ENCODE measurements at places on chromosomes 3 and 15. TPM values are rescaled to one million over a fixed set of nuclear protein-coding genes. Genes with fewer than 3 reads are reported as not detected.

GRCh38 chr3:143749926-143750325 lies 98.3 kb downstream of the SLC9A9 start:
- H3K4me3 ChIP-seq, result no peak overlapping the region
- no peaks in the 10 kb centered on the region for H3K36me3 ChIP-seq
- no peak for DNase-seq
- no peak overlapping the region for H3K27ac ChIP-seq
- peaks cover 8% of the 10 kb centered on the region for H3K4me1 ChIP-seq

IL5RA gene
- not detected for total RNA-seq

DNA sequence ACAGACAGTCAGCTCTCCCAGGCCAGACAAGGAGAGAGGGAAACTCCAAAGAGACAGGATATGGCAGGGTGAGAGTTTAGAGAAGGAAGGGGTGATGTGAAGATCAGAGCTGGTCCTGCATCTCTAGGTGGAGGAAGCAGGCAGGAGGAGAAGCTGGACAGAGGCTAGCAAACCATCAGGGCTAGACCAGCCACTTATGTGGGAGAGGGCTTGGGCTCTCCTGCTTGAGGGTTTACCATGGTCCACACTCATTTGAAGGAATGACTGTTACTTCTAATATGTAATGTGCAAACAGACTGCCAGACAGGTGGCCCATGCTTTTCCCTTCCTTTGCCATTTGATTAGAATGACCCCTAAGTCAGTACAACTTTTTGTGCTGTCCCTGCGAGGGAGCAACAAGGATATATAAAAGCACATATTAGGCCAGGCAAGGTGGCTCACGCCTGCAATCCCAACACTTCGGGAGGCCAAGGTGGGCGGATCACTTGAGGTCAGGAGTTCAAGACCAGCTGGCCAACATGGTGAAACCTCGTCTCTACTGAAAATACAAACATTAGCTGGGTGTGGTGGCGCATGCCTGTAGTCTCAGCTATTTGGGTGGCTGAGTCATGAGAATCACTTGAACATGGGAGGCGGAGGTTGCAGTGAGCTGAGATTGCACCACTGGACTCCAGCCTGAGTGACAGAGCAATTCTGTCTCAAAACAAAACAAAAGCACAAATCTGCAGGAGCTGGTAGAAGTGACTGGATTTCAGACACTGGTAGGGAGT lies 41.0 kb upstream of the MANF start:
- H3K27me3 ChIP-seq, result no peaks in the 10 kb centered on the region
- no peak for DNase-seq
- H3K27ac ChIP-seq, result no peak overlapping the region
- no peaks in the 10 kb centered on the region for H3K36me3 ChIP-seq
- H3K4me3 ChIP-seq, result no peak overlapping the region
- H3K4me1 ChIP-seq, result peaks cover 8% of the 10 kb centered on the region

NGLY1 gene
- 25.2 TPM for total RNA-seq

LRRC49 gene
- 6.8 TPM for total RNA-seq

- H3K4me3 ChIP-seq, result no peak overlapping the region
- peaks cover 21% of the 10 kb centered on the region for H3K36me3 ChIP-seq
- H3K27me3 ChIP-seq, result peaks cover 4% of the 10 kb centered on the region
- H3K27ac ChIP-seq, result no peak overlapping the region
These were observed 65.7 kb upstream of the ALDH1L1 start for GRCh38 chr3:126245811-126246727.

- H3K4me1 ChIP-seq, result no peaks in the 10 kb centered on the region
- no peak for DNase-seq
- H3K27me3 ChIP-seq, result no peaks in the 10 kb centered on the region
- no peak overlapping the region for H3K4me3 ChIP-seq
- H3K27ac ChIP-seq, result no peak overlapping the region
- no peaks in the 10 kb centered on the region for H3K36me3 ChIP-seq
These were observed 118.8 kb downstream of the SST start for GRCh38 chr3:187551416-187551815.

DNA sequence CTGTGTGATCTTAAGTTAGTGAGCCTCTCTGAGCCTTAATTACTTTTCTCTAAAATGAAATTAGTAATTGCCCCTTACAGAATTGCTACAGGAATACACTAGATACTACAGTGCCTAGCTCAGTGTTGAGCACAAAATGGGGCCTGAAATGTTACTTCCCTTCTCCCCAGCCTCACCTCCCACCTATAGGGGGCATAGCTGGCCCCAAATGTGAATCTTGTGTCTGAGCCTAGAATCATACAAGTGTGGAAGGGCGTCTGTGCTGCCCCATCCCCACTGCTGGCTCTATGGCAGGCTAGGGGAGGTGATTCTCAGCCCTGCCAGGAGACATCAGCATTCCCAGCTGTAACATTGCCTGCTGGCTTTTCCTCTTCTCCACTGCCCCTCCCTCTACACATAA lies 42.7 kb downstream of the IFT122 start:
- no peaks in the 10 kb centered on the region for H3K27me3 ChIP-seq
- peak; percentile 54 for DNase-seq
- H3K27ac ChIP-seq, result no peak overlapping the region
- no peak overlapping the region for H3K4me3 ChIP-seq

DNA sequence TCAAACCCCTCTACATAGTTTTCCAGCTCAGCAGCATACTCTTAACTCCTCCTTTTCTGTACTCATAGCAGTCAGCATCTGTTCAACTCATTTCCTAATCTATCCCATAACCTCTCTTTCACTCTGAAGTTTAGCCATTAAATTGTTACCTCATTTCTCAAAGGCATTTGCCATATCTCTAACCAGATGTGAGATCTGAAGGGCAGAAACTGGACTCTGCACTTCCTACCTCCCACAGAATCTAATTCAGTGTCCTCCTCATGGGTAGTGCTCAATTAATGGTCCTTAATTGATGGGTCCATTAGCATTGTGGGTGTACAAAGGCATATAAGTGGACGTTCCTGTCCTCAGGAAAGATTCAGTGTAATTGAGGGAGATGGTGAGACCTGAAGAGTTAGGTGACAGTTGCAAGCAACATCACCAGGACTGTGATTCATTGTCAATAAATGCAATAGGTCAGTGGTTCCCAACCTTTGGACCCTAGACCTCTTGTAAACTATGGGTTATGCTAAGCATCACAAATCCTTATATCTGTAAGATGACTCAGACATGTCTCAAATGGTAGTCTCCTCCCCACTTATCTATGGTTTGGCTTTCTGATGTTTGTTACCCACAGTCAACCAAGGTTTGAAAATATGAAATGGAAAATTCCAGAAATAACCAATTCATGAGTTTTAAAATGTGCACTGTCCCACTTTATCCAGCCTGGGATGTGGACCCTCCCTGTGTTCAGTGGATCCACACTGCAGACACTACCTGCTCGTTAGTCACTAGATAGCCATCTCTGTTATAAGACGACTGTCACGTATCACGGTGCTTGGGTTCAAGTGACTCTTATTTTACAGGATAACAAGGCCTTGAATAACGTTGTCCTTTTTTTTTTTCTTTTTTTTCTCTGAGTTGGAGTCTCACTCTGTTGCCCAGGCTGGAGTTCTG lies 25.0 kb upstream of the UACA start:
- no peak for DNase-seq
- H3K27ac ChIP-seq, result no peak overlapping the region
- no peaks in the 10 kb centered on the region for H3K36me3 ChIP-seq
- peaks cover 17% of the 10 kb centered on the region for H3K4me1 ChIP-seq

STARD9 gene
- 5.7 TPM for total RNA-seq

CCDC13 gene
- 0.79 TPM for total RNA-seq

DNA sequence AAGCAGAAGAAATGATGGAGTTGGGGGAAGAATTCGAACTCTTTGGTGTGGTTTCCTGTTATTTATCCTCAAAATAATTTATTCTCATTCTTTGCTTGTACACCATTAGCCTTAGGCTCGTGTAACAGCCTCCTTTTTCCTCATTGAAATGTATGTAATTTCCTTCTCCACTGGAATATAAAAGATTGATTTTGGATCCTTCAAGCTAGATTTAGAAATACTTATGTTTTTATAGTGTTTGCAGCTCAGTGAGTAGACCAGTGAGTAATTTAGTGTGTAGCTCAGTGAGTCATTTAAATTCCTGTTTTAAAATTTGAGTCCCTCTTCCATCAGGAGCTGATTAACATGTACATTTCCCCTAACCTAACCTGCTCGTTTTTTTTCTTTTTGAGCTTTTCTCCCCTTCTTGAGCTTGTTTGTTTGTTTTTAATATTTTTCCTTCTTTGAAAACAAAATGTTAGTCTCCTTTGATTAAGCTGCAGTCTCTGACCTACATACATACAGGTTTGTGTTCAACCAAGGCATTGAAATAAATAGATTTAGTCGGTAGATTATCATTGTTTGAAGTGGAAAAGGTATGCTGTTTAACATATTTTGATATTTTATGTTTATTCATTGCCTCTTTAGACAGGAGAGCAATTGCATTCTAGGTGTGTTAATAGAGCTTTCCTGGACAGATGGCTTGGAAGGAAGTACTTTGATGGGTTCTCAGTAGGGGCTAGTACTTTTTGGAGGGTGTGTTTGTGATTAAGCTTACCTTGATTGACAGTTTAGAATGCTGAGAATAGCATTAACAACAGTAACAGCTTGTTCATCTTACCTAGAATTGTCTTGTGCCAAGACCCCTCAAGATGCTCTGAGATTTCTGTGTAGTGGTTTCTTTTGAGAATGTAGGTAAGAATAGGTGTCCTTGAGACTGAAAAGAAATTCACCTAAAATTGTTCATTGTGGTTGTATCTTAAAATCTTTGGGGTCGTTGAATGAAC lies 5.9 kb downstream of the USP3 start:
- H3K27me3 ChIP-seq, result peaks cover 36% of the 10 kb centered on the region
- no peaks in the 10 kb centered on the region for H3K36me3 ChIP-seq
- H3K4me3 ChIP-seq, result peak overlapping the region; percentile 12
- peaks cover 84% of the 10 kb centered on the region for H3K4me1 ChIP-seq

- H3K27me3 ChIP-seq, result no peaks in the 10 kb centered on the region
- H3K27ac ChIP-seq, result no peak overlapping the region
- no peak overlapping the region for H3K4me3 ChIP-seq
These were observed 982.7 kb upstream of the NR2F2 start for GRCh38 chr15:95347837-95348236.

RHO gene
- total RNA-seq, result not detected

SAXO2 gene
- 3.8 TPM for total RNA-seq

DNA sequence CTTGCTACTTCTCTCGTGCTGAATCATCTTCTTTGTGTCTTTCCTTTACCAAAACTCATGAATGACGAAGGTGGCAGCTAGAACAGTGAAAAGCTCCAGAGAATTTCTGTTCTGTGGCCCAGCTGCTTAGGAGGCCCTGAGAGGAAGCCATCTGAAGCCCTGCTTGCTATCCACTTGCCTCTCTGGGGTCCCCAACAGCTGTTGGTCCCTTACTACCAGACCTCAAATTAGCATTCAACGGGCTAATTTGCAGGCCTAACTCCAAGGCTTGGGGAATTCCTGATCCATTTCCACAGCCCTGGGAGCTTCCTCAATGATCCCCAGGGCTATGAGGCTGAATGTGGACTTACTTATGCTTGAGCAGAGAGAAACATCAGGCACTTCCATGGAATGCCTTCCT lies 37.5 kb upstream of the FSTL1 start:
- no peak overlapping the region for H3K4me3 ChIP-seq
- H3K4me1 ChIP-seq, result peaks cover 17% of the 10 kb centered on the region
- H3K36me3 ChIP-seq, result peaks cover 3% of the 10 kb centered on the region
- DNase-seq, result no peak
- no peaks in the 10 kb centered on the region for H3K27me3 ChIP-seq

DNA sequence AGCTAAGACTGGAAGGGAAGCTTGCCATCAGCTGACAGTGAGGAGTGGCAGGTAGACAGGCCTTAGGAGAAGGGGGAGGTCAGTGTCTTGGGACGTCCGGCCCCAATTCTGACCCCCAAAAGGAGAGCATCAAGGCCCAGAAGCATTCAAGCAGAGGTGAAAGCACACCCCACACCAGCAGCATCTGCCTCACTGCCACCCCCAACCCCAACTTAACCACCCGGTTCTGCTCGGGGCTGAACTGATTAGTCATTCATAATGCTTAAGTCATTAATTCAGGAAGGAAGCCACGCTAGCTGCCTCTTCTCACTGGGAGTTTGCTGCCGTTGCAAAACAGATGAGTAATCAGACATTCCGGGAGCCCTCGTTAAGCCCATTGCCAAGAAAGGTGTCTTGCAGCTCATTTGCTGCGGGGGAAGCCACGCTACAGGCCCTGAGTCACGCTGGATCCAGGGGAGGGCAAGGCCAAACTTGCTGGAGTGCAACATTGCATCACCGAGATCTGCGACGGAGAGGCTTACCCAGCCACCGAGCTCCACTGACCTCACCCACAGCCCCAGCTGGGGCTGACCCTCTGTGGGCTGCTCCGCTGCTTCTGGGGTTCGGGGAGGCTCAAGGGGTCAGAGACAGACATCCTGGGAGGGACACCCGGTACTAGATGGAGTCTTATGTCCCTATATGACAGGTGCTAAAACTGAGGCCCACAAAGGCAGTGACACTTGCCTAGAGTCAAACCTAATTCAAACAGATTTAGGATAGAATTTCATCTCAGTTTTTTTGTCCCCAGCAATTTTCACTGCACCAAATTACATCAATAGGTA lies 46.4 kb upstream of the HES1 start:
- H3K27ac ChIP-seq, result no peak overlapping the region
- H3K4me3 ChIP-seq, result no peak overlapping the region
- DNase-seq, result no peak
- H3K4me1 ChIP-seq, result peaks cover 32% of the 10 kb centered on the region

SPATA16 gene
- 0.44 TPM for total RNA-seq

GRCh38 chr3:4508048-4508981 lies 15.2 kb downstream of the ITPR1 start:
- DNase-seq, result no peak
- no peaks in the 10 kb centered on the region for H3K27me3 ChIP-seq
- H3K36me3 ChIP-seq, result no peaks in the 10 kb centered on the region
- peaks cover 23% of the 10 kb centered on the region for H3K4me1 ChIP-seq
- H3K4me3 ChIP-seq, result no peak overlapping the region
- no peak overlapping the region for H3K27ac ChIP-seq

ATP13A4 gene
- total RNA-seq, result 0.20 TPM

Data from WTC11 (cell line).